ENCODE measurements at places on chromosomes 13 and 19.
A peak's percentile ranks its signal among the peaks of the same experiment; 100 is the strongest.

- no peak for DNase-seq
Measured at GRCh38 chr19:37855098-37855497, 51.3 kb downstream of the WDR87 start.

DNA sequence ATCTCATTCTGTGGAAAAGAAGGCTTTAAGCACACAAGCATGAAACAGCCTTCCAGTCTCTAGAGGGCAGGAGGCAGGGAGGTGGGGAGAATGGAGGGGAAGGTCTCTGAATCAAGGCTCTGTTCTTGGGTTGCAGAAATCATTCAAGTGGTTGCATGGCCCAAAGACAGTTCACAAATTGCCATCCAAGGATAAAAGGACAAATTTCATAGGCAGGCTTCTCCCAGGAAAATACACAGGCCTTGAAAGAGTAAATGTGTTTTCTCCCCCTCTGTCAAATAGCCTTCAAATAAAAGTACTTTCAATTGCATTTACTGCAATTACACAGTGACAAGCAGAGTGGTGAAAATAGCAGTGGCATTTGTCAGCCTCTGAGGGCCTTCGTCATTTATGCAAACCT is 450.8 kb downstream of the DCT start:
- DNase-seq: no peak

GRCh38 chr13:107906131-107906530 is 309.2 kb downstream of the LIG4 start:
- no peak for DNase-seq

DNA sequence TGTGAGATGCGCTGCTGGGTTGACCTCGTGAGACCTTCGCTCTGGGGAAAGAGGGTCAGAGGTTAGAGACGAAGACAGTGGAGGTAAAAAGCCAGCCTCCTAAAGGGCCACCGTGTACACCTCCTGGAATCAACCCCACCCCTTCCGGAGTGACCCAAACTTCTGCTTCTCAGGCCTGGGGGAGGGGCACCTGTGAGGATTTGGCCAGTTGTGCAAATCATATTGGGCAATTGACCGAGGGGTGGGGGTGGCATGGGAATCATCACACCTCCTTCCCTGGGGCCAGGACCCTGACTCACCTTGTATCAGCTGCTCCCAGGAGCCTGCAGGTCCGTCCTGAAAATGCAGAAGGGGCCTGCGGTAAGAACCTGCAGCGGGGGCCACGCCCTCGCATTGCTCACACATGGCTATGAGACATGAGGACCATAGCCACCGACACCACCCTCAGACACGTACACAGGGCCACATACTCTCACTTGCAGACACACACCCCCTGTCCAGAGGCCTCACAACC is 2.8 kb downstream of the TNFSF14 start:
- no peak for DNase-seq

GRCh38 chr13:111476197-111476596 is 155.8 kb downstream of the TEX29 start:
- DNase-seq: no peak

DNA sequence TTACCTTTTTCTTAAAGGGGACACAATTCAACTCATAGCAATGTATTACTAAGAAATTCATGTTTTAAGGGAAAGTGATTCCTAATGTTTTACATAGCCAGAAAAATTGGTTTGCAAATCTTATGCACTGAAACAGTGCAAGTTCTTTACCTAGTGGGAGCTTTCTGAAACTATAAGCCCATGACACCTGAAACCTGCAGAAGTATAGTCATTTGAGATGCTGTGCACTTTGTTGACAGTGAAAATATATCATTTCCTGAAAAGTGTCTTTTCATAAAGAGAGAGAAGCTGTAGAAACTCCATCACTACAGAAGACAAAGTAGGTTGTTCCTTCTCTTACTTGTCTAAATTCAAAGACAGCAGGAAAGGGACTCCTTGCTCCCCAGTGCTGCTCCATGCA is 517.1 kb downstream of the LMO7 start:
- no peak for DNase-seq

DNA sequence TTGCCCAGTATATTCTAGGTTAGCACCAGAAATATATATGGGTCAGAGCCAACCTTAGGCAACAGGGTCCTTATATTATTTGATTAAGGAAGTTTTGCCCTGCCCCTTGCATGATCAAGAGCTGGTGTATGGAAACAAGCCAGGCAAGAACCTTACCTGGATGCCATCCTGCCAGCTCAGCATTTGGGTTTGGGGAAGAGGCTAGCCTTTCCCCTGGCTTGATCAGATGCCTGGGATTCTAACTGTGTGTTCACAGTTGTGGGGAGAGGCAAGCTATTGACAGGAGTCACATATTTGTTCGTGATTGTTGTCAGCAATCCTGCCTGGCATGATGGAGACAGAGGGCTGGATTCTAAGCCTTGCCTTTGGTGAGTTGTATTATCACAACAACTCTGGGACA is 260.0 kb upstream of the DACH1 start:
- DNase-seq: no peak

DNA sequence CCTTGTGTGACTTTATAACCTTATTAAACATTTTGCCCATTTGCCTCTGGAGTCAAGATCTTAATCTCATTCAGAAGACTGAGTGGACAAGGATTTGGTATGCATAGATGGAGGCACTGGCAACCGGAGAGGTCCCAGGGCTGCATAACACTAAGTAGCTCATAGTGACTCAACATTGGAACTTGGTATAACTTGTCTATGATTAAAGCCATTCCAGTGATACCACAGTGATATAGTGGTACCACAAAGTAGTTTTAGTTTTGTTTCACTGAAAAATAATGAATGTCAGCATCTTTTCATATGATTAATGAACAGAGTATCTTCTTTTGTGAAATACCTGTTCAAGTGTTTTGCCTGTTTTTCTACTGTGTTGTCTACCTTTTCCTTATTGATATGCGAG is 26.4 kb downstream of the CDK8 start:
- no peak for DNase-seq

DNA sequence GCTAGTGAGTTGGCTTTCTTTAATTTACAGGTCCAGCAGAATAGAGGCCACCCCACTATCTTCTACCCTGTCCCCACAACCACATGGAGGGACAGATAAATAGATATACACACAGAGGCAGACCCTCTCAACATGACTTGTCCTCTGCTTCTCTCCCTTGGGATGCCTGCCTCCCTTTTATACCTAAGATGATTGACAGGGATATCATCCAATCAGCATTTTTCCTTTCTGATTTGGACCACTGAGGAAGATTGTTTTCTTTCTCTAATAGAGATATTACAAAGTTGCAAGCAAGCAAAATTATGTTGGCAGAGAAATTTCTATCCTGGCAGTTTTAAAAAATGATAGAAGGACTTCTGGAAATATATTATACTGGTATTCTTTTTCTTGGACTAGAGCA is 35.8 kb downstream of the STOML3 start:
- peak; percentile 28 for DNase-seq

DNA sequence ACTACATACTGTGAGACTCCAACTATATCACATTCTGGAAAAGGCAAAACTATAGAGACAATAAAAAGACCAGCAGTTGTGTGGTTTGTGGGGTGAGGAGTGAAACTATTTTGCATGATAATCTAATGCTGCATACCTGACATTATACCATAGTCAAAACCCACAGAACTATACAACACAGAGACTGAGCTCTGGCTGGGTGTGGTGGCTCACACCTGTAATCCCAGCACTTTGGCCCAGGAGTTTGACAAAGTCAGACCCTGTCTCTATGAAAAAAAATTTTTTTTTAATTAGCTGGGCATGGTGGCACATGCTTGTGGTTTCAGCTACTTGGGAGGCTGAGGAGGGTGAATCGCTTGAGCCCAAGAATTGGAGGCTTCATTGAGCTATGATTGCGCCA is 11.9 kb downstream of the ZNF541 start:
- no peak for DNase-seq

- peak; percentile 69 for DNase-seq
Measured at GRCh38 chr13:99496184-99497142, 4.8 kb upstream of the TM9SF2 start.

DNA sequence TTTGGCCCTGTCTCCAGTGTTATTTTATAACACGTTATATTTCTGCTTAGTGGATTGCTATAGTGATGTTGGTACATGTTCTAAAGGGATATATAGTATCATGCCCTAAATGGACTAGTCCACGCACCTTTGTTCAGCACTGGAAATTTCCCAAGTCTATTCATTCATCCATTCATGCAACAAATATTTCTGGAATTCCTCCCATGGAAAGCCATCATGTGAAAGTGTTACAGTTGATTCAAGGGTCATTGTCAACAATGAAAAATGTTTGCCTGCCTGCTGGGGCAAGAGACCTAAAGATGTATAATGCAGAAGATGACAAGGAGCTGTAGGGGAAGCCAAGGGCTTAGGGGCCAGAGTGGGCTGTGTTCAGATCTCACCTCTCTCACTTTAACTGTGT is 10.8 kb upstream of the HSPH1 start:
- DNase-seq: no peak

GRCh38 chr13:113740661-113741060 is 18.4 kb upstream of the TMEM255B start:
- DNase-seq: no peak

DNA sequence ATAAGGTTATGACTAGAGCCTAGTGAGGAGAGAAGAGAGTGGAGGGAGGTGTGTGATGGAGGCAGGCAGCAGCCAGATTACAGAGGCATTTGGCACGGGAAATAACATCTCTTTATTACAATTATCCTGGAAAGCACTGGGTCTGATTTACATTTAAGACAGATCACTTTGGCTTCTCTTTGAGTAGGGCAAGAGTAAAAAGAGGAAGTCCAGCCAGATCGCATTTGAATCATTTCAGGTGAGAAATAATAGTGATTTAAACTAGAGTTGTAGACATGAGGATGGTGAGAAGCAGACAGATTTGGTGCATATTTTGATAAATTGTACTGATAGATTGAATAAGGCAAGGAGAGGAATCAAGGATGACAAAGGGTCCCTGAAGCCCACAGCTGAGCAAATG is 9.6 kb upstream of the SACS start:
- DNase-seq: no peak

- DNase-seq: no peak
Measured at GRCh38 chr13:48731957-48732569, 78.3 kb downstream of the CYSLTR2 start.

DNA sequence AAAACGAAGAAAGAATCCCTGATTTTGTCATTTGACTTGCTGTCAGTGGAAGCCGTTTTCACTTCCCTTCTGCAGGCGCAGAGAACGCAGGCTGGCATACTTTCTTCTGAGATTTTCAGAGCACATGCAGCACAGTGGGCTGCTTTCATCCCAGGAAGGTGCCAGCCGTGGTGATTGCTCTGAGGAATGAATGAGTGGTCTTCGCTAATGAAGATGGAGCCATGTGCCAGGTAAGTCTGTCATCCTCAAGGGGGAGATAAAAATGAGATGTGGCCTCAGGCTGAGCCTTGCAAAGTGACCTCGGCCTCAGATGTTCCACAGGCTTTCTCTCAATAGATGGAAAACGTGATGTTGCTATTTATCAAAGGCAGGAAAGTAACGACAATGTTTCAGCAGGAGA is 94.6 kb upstream of the FARP1 start:
- no peak for DNase-seq

DNA sequence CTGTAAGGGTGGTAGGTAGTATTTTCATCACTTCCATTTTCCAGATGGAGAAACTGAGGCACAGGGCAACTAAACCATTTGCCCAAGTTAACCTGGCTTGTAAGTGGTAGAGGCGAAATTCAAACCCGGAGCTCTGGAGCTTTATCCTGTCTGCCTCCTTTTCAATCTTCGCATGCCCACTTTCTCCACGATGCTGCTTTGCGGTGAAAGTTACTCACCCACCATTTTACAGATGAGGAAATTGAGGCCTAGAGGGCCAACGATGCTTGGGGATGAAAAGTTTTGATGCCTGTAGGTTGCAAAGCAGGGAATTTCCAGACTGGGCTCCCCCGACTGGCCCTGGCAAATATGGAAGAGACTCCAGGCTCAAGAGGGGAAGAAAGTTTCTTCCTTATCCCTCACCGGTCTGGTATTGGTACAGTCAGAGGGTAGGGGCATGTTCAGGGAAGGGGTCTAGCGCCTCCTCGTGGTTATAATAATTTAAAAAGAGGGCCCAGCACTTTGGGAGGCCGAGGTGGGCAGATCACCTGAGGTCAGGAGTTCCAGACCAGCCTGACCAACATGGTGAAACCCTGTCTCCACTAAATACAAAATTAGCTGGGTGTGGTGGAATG is 1.9 kb upstream of the SH2D3A start:
- DNase-seq: no peak

DNA sequence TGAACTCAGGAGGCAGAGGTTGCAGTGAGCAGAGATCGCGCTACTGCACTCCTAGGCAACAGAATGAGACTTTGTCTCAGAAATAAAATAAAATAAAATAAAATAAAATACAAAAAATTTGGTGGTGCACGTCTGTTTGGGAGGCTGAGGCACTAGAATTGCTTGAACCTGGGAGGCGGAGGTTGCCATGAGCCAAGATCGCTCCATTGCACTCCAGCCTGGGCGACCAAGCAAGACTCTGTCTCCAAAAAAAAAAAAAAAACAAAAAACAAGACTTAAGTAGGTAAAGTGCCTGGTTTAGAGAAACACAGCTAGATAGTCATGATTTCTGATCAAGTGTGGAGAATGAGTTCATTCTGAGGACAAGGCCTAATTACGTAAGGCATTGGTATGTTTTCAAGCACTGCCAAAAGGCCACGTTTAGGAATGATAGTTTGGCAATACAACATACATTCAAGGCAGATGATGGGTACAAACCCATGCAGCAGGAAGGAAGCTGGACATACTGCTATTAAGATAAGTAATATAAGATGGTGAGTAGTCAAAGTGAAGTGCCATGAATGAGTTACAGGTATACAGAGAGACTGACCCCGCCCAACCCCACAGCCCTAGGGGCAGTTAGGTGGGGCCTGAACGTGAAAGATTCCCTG is 4.8 kb upstream of the UCHL3 start:
- DNase-seq: no peak

GRCh38 chr13:64446372-64446771 is 2783.8 kb downstream of the PCDH9 start:
- DNase-seq: no peak

DNA sequence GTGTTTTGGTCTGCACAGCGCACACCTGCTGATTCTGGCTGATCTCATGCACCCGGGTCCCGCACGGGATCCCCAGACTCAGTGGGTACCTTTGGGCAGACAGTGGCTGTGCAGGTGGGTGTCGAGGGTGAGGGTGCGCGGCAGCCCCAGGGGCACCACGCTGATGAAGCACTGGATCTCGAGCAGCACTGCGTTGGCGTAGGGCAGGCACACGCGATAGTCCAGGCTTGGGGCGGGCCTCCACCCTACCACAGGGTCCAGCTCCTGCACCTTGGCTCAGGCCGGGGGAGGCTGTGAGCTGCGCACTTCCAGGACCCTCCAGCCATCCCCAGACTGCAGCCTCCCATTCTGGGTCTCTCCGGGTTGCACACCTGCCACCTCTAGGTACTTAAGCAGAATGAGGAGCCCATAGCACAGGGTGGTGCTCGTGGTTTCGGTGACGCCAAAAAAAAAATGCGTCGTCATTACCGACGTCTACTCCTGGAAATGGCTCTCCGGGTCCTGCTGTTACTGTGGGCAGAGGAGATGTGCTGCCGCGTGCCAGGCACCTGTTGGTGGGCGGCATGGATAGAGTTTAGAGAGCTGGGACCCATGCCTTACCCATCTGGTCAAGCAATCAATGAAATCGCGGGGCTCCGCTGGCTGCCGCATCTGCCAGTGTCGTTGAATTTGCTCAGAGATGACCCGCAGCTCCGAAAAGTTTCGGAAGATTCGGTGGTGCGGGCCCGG is 10.5 kb downstream of the EGLN2 start:
- no peak for DNase-seq
